Ureter (tissue), 1 donor: ENCODE measurements at places on chromosomes 3 and 15.
A peak's percentile ranks its signal among the peaks of the same experiment; 100 is the strongest.

DNA sequence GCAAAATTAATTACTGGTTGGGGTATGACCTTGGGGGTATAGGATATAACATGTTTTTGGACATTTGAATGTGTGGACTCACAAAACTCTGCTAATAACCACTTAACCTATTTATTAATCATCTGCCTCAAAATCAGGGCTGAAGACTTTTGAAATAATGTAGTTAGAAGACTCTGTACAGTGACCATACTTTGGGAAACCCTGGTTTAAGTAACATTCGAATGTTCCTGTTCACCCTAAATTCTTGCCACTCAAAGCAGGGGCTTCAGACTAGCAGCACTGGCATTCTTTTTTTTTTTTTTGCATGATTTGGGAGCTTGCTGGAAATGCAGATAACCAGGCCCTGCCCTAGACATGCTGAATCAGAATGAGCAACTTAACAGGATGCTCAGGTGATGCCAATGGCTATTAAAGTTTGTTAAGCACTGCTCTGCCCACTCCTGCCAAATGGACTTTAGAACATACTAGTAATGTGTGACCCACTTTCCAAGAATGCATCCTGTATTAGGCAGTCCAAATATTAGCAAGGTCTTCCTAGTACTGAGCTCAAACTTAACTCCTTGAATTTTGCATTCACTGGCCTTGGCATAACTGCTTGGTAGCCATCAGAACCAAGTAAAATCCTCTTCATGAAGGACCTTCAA, 12.7 kb upstream of the ST3GAL6 start:
- no peak for DNase-seq

- DNase-seq: no peak
Observed at GRCh38 chr3:99895703-99896441, 78.2 kb downstream of the CMSS1 start.

- DNase-seq: no peak
Observed at GRCh38 chr3:154656486-154656885, 226.5 kb upstream of the GPR149 start.

DNA sequence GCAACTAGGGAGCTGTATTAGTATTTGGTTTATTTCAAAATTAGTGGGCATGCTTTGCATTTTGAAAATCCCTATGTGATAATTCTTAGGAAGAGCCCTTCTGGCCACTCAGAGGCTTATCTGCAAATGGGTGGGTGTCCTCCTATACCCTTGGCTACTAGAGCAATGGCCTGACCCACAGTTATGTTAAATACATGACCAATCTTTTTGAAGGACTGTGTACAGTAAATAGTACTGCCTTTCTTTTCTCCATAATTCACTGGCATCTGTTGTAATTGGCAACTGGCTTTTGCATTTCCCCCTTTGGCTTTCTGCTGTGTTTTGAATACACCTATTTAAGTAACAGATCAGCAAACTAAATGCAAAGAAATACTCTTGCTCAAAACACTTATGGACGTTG, 175.4 kb downstream of the ANXA2 start:
- no peak for DNase-seq

DNA sequence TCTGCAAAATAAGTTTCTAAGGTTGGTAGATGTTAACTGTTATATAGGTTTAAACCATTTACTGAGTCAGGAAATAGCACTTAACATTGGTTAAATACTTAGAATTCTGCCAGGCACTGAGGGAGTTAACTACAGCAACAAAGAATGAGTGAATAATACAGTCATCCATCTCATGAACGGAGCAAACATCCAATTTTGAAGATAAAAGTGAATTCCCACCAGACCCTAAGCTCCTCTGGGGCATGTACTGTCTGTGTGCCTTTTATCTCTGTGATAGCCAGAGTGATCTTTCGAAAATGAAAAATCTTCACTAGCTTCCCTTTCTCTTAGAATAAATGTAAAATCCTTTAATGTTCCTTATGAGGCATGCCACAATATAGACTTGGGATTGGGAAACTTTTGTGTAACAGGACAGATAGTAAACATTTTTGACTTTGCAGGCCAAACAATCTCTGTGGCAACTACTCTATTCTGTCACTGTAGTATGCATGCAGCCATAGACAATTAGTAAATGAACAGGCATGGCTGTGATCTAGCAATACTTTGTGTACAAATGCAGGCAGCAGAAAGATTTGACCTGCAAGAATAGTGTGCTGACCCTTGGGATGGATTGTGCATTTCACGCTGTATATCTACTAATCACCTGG, 294.5 kb upstream of the LMCD1 start:
- no peak for DNase-seq

DNA sequence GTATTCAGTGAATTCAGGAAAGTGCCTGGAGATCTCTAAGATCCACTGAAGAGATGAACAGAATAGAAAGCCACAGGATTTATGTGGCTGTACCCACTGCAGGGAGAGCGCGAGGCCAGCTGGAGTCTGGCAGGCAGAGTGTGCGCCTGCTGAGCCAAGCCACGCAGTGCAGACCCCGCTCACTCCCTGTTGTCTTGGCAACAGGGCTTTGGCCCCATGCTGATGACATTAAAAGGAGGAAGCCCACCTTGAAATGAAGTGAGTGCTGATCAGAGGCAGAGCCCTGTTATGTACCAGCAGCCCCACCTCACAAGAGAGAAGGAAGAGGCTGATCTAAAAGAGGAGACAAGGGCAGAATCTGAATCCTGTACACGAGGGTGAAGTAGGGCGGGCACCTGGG, 36.7 kb downstream of the PXYLP1 start:
- no peak for DNase-seq

DNA sequence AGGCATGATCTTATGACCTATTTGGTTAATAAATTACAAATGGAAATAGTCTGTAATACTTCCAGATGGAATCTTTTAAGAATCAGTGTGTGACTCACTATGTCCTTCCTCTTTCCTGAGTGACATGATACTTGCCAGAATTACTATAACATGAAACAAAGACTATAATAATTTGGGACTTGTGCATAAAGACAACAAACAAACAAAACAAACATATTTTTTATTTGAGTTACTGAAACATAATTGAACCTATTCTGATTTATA, 1268.1 kb downstream of the OTOL1 start:
- no peak for DNase-seq

DNA sequence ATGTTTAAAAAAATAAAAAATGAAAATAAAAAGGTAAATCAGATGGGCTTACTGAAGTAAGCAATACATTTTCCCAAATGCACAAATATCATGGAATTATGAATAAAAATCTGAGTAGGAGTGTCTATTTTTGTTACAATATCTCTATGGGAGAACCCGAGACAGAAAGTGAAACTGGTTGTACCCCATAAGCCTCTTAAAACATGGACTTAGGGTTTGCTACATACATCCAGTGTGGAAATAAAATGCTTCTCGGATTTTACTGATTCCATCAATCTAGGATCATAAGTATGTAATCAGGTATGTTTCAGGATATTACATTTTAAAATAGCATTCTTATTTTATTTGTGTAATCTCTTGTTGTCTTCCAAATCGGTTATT, 177.8 kb upstream of the CDIN1 start:
- DNase-seq: no peak

DNA sequence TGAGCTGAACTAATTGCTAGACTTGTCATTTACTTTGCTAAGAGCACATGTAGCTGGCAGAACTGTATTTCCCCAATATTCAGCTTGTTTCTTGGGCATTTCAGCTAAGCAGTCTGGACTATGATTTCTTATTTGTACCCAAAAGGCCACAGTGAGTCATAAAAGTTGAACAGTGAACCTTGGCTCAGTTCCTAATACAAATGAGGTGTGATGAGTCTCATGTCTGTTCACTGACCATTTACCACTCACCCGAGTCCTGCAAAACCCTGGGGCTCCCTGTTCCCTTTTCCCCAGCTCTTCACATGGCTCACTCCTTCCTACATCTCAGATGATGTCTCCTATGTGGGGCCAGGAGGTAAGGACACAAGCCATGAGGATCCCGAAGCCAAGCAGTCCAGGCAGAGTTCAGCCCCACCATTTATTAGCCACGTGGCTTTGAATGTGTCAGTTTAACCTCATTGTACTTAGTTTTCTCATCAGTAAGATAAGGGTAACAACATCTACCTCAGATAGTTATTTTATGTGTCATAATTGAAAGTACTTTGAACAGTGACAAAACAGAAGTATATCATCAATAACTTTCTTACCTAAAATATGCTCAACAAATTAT, 239.3 kb downstream of the IL5RA start:
- no peak for DNase-seq

- no peak for DNase-seq
Observed at GRCh38 chr3:74387111-74387735, 227.2 kb downstream of the CNTN3 start.

DNA sequence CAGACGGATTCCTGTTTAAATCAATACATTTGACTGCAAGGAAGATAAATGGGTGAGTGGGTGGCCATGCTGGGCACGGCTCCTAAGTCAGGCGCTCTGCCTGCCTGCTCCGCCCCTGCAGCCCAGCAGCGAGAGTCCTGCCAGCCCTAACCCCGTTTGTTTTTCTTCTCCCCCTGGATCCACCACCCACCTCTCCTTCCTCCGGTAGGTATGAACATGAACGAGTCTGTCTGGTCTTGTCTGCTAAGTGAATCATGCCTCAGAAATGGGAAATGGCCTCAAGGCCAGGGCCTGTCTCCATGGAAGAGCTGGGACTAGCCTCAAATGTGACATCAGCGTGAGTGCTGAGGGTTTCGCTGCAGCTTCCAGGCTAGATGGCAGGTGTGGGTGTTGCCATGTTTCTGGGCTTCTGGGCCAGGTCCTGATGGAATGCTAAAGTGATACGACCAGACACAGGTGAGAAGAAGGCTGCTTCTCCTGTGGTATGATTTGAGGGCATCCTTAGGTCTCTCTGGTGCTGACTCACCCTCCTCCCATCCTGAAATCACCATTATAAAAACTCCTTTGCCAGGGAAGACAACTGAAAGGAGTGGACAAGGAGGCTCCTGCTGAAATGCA, 5.6 kb upstream of the FEM1B start:
- DNase-seq: peak; percentile 82

DNA sequence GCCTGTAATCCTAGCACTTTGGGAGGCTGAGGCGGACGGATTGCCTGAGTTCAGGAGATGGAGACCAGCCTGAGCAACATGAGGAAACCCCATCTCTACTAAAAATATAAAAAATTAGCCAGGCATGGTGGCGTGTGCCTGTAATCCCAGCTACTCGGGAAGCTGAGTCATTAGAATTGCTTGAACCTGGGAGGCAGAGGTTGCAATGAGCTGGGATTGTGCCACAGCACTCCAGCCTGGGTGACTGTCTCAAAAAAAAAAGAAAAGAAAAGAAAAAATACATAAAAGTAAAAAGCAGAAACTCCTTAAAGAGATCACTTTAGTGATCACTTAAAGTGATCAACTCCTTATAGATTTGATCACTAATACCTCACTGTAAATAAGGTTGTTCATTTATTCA, 78.0 kb downstream of the GMPS start:
- DNase-seq: no peak

GRCh38 chr15:40398413-40398873, 7.2 kb upstream of the IVD start:
- no peak for DNase-seq

- DNase-seq: no peak
Observed at GRCh38 chr15:48315041-48315440, 16.2 kb upstream of the DUT start.

- DNase-seq: no peak
Observed at GRCh38 chr15:57146506-57147201, 228.2 kb downstream of the TCF12 start.

DNA sequence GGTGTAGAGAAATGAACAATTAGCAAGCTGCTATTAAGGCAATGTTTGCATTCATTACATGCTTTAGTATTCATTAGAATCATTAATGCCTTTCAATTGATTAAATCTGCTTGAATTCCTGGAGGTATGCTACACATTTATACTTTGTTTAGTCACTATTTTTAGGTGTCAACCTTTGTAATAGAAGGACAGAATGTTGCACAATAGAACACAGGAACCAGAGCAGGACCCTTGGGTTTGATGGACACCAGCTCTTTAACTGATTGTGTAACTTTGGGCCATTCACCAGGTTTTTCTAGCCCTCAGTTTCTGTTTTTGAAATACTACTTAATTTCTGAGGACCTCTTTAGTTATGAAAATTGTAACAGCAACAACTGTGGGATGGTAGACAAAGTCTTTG, 317.6 kb upstream of the UMPS start:
- no peak for DNase-seq

- no peak for DNase-seq
Observed at GRCh38 chr3:64340641-64341101, 115.4 kb upstream of the PRICKLE2 start.

- no peak for DNase-seq
Observed at GRCh38 chr3:116749388-116749787, 39.8 kb downstream of the TUSC7 start.

DNA sequence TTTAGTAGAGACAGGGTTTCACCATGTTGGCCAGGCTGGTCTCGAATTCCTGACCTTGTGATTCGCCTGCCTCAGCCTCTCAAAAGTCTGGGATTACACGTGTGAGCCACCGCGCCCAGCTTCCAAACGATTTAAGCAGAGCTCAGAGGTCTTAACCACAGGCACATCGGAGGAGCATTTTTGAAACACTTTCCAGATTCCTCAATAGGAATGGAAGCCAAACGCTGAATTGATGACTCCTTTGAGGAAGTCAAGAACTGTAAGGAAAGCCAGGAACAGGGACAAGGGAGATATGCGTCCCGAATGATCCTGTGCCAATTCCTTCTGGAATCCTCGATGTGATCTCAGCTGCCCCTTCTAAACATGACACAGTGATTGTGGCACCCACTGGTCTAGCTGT, 40.0 kb downstream of the TRH start:
- no peak for DNase-seq

GRCh38 chr15:78205856-78206255, 28.5 kb downstream of the ACSBG1 start:
- peak; percentile 37 for DNase-seq

- DNase-seq: no peak
Observed at GRCh38 chr3:123576122-123576521, 8.7 kb downstream of the HACD2 start.

DNA sequence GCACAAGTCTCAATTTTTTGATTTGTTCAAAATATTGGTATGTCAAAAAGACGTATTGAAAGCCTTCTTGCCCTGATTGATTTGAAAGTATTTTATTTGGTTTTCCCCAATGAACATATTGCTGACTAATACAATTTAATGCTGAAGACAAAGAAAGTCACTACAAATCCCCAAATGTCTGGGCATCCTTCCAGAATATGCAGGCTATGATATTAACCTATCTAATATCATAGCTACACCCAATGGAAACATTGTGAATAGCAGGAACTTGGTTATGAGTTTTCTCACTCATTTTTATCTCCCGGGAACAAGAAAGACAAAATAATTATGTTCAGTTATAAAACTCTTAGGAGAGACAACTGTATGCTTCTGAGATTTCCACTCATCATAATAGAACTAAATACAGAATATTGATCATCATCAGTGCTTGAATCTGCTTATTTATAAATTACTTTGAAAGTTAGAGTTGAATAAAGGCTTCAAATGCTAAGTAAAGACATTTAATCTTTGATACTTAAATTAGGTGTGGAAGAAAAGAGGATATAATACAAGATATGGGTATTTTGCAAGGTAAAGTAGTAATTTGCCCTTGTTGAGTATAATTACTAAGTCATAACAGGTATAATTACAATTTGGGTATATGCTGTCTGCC, 483.9 kb downstream of the RBMS3 start:
- no peak for DNase-seq

GRCh38 chr15:37143351-37143750, 43.0 kb upstream of the MEIS2 start:
- no peak for DNase-seq
